ENCODE measurements at places on chromosomes 4 and X. TPM values are rescaled to one million over a fixed set of nuclear protein-coding genes. Genes with fewer than 3 reads are reported as not detected.

PAGE2B gene
- total RNA-seq: not detected

LSM6 gene
- total RNA-seq: 28.2 TPM

VSIG1 gene
- total RNA-seq: 1.0 TPM

TBX22 gene
- total RNA-seq: not detected

FAM47A gene
- not detected for total RNA-seq

PRSS12 gene
- 15.2 TPM for total RNA-seq

HPF1 gene
- 11.3 TPM for total RNA-seq

PFKFB1 gene
- total RNA-seq: not detected

FGF13 gene
- total RNA-seq: 10.5 TPM

APLN gene
- 213 TPM for total RNA-seq

GPRIN3 gene
- 1.1 TPM for total RNA-seq

CLNK gene
- not detected for total RNA-seq

CXCL5 gene
- total RNA-seq: 0.50 TPM

EGF gene
- not detected for total RNA-seq

MID2 gene
- 138 TPM for total RNA-seq
